ENCODE measurements at places on chromosomes 2 and 18. TPM values are rescaled to one million over a fixed set of nuclear protein-coding genes. Genes with fewer than 3 reads are reported as not detected.
A peak's percentile ranks its signal among the peaks of the same experiment; 100 is the strongest.

GRCh38 chr2:30361751-30362394 is 85.2 kb upstream of the LCLAT1 start:
- no peak overlapping the region for H3K4me3 ChIP-seq
- H3K27ac ChIP-seq = no peak overlapping the region
- no peak for DNase-seq
- H3K27me3 ChIP-seq = no peaks in the 10 kb centered on the region
- peaks cover 45% of the 10 kb centered on the region for H3K4me1 ChIP-seq
- no peaks in the 10 kb centered on the region for H3K36me3 ChIP-seq

- H3K36me3 ChIP-seq = no peaks in the 10 kb centered on the region
- DNase-seq = no peak
- no peak overlapping the region for H3K27ac ChIP-seq
Observed at GRCh38 chr2:143192716-143193115, 63.5 kb downstream of the ARHGAP15 start.

The RGPD3 gene
- 0.43 TPM for total RNA-seq

DNA sequence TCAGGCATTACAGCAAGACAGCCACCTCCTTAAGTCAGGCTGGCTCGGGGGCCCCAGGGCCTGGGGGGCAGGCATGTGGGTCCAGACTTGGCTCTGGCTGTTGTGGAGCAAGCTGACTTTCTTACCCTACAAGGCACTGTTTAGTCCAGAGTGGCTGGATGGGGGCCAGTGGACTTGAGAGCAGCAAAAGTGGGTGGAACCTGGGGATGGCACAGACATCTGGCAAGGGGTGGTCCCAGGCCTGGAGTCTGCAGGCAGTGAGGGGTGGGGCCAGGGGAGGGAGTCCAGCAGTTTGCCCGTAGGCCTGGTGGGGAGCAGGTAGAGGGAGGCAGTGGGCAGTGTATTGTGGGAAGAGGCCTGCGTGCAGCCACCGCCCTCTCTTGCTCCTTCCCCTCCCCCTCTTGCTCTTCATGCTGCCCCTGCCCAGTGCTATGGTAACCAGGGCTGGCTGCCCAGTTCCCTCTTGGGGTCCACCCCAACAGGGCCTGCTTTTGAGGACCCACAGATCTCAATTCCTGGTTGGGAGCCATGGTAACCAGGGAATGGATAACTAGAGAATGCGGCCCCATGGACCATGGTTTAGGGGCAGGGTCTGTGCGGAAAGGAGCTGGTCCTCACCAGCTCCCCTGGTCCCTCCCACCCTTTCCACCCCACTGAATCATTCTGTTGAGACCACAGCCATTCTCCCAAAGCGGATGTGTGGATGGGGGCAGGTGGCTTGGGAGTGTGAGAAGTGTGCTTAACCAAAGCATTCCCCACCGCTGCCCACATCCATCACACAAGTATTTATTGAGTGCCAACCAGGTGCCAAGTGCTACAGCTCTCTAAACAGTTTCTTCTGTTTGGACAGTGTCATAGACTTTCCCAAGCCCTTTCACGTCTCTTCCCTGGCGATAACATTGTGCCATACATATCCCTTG is 19.3 kb downstream of the SPEG start:
- DNase-seq = peak; percentile 83
- H3K4me3 ChIP-seq = no peak overlapping the region
- H3K4me1 ChIP-seq = peaks cover 48% of the 10 kb centered on the region

DNA sequence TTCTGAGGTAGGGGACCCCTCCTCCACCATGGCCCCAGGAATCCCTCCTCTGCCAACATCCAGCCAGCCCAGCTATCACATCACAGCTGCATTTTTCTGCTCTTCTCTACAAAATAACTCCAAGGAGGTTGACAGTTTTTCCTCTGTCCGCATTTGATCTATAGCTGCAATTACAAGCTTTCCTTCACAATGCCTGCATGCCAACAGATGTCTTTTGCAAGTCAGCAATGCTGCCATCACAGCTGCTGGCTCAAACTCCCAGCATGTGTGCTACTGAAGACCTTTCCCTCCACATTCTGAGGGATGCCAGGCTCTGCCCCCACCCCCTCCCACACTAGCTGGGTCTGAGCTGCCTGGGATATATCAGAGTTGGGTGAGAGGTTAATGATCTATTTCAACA is 51.7 kb downstream of the MCFD2 start:
- H3K36me3 ChIP-seq = no peaks in the 10 kb centered on the region
- H3K4me3 ChIP-seq = no peak overlapping the region
- H3K27ac ChIP-seq = no peak overlapping the region
- H3K4me1 ChIP-seq = no peaks in the 10 kb centered on the region

DNA sequence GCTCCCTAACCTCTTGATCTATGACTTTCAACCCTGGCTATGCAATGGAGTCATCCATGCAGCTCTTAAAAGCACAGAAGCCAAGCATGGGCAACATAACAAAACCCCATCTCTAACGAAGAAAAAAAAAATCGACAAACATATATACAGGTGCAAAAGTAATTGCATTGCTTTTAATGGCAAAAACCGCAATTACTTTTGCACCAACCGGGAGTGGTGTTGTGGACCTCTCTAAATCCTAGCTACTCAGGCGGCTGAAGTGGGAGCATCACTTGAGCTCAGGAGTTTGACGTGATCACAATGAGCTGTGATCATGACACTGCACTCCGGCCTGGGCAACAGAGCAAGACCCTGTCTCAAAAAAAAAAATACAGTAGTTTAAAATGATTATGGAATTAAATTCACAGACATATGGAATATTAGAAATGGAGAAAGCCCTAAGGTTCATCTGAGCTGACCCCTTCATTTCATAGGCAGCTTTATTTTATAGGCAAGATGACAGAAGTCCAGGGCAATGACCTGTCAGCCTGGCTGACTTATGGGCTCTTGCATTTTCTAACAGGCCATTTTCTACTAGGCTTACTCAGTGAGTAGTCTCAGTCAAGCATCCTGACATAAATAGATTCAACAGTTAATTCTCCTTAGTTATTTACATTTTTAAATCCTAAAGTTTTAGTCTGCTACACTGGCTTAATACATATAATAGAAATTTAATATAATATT is 183.8 kb downstream of the ANKRD44 start:
- no peaks in the 10 kb centered on the region for H3K4me1 ChIP-seq
- H3K4me3 ChIP-seq = no peak overlapping the region
- H3K27ac ChIP-seq = no peak overlapping the region
- no peak for DNase-seq

DNA sequence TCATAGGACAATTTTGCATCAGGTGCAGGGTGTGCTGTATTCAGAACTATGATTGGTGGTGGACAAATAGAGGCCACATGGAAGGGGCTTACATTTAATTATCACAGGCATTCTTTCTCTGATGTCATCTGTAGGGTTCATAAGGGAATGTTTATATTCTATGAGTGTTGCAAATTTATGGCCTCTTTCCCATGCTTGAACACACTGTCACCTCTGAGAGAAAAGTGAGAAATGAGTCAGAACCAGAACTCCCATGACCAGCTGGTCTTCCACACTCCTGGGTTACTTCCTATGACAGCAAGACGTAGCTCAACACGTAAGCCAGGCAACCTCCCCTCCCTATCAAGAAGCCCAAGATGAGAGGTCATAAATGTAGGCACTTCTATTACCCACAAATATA is 310.8 kb downstream of the PIEZO2 start:
- no peaks in the 10 kb centered on the region for H3K36me3 ChIP-seq
- no peaks in the 10 kb centered on the region for H3K4me1 ChIP-seq
- DNase-seq = no peak

DNA sequence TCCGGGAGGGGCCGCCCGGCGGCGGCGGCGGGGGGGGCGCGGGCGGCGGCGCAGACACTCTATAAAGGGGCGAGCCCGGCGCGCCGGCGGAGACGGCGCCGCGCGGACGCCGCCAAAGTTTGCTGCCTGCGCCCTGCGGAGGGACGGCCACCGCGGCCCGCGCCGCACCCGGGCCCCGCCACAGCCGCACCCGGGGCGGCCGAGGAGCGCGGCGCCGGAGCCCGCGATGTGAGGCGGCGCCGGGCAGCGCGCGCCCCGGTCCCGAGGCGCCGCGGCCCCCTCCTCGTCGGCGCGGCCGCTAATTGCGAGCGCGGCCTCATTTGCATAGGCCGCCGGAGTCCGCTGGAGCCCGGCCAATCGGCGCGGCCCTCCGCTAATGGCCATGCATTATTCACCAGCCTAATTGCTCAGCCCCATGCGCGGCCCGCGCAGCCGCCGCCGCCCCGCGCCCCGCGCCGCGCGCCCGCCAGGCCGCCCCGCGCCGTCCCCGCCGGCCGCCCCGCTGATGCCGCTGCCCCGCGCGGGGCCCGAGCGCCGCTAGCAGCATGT is at the start of gene SALL3:
Gene SALL3 (plus strand): TSS at position 89 of the 549 bp plus-strand sequence. CDS start 457 bp downstream, at position 546.
- DNase-seq = no peak
- peak within 1 kb of the TSS; percentile 56 for H3K27ac ChIP-seq
- H3K36me3 ChIP-seq = no peaks in the 10 kb centered on the region
- H3K4me1 ChIP-seq = no peaks in the 10 kb centered on the region

Data from right atrium auricular region (tissue), 2 donors.